Left forelimb (tissue), 1 donor: ENCODE measurements at places on chromosomes 16 and 17.

DNA sequence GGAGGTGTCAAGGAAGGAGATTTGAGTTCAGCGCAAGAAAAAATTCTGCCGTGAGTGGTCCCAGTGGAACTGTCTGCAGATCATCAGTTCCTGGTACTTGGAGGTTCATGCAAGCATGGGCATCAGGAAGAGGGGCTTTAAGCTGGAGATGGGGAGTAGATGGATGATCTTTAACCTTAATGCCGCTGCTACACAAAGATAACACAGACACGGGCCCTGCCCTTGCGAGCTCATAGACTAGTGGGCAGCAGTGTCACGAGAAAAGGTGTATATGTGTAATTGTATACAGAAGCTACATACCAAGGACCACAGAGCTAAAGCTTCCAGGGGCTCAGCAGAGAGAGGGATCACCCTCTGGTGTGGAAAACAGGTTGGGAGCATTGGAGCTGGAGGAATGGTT, 33.6 kb downstream of the PRSS54 start:
- DNase-seq = no peak

- no peak for DNase-seq
Observed at GRCh38 chr16:3119286-3119685, 6.9 kb downstream of the ZNF205 start.

GRCh38 chr16:60902114-60902513, 1134.1 kb downstream of the CDH8 start:
- no peak for DNase-seq

DNA sequence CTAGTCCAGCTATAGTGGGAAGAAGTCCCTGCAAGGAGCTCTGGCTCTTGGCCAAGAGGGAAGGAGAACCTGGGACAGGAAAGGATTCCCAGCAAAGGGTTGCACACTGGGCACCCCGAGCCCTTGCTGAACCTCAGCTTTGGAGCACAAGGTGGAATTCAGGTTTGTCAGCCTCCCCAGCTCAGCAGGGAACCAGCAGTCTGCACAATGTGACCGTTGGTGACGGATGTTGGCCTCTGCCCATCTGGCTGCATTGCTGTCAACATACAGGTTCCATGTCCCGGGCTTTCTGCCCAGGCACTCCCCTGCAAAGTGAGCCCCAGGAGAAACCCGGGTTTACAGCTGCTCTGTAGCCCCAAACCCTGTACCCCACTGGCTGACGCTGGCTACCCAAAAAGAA, 6.7 kb downstream of the RPRML start:
- no peak for DNase-seq
